ENCODE measurements at places on chromosomes 7 and 10. TPM values are rescaled to one million over a fixed set of nuclear protein-coding genes. Genes with fewer than 3 reads are reported as not detected.

NKX1-2 gene
- total RNA-seq = 2.9 TPM

ATP6V0A4 gene
- 4.8 TPM for total RNA-seq

DNA sequence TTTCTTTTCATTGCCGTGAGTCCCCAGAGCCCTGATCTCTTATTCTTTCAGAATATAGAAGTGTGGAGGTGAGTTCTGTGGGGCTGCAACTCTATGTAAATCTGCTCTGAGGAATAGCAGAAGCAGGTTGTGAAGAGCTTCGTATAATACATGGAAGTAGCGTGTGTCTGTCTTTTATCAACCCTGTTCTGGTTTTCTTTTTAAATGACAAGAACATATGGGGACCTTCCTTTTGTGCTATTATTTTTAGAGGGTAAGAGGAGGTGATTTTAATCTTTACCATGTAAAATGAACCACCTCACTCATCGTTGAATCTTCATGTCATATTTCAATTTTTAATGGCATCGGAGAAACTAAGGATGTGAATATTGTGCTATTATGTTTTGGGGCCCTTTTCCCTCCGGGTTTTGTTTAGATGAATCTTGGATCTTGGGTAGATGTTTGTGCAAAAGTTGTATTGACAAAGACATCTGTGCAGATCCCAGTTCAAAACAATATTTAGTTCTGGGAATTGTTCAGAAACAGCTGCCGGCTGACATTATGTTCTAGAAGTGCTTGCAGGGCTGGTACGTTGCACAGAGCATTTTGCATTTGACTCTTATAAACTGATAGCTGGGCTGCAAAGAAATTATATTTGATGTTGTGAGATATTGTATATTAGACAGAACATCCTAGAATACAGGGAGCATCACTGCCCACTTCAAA is 46.7 kb downstream of the PLXDC2 start:
- DNase-seq = no peak
- no peak overlapping the region for H3K4me3 ChIP-seq
- H3K4me1 ChIP-seq = no peaks in the 10 kb centered on the region

- no peaks in the 10 kb centered on the region for H3K4me1 ChIP-seq
- H3K27ac ChIP-seq = no peak overlapping the region
- H3K27me3 ChIP-seq = no peaks in the 10 kb centered on the region
- DNase-seq = no peak
- H3K36me3 ChIP-seq = peaks cover 19% of the 10 kb centered on the region
Observed at GRCh38 chr7:131486346-131486745, 70.1 kb downstream of the PODXL start.

DNA sequence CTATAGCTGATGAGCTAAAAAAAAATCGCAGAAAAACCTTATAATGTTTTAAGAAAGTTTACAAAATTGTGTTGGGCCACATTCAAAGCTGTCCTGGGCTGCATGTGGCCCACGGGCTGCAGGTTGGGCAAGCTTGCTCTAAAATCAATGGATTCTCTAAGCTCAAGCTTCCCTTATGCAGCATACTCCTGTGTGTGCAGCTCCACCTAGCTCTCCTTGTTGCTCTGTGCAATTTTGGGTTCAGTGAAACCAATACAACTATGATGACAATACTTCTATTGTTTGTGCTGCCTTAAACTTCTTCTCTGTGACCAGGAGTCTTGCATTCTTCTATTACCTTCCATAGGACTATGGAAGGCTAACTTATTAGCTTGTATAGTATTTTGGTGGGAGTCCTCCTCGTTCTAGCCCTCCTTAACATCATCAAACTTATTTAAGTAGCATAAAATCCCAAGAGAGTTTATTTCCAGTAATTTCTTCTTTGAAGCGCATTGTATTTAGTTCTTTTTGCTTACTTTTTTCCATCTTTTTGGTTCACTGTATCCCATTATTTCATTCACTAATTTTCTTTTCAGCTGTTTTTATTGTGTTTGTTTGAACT is 170.9 kb upstream of the SMIM30 start:
- no peak for DNase-seq
- H3K4me1 ChIP-seq = no peaks in the 10 kb centered on the region
- H3K27ac ChIP-seq = no peak overlapping the region
- H3K4me3 ChIP-seq = no peak overlapping the region
- no peaks in the 10 kb centered on the region for H3K36me3 ChIP-seq

DNA sequence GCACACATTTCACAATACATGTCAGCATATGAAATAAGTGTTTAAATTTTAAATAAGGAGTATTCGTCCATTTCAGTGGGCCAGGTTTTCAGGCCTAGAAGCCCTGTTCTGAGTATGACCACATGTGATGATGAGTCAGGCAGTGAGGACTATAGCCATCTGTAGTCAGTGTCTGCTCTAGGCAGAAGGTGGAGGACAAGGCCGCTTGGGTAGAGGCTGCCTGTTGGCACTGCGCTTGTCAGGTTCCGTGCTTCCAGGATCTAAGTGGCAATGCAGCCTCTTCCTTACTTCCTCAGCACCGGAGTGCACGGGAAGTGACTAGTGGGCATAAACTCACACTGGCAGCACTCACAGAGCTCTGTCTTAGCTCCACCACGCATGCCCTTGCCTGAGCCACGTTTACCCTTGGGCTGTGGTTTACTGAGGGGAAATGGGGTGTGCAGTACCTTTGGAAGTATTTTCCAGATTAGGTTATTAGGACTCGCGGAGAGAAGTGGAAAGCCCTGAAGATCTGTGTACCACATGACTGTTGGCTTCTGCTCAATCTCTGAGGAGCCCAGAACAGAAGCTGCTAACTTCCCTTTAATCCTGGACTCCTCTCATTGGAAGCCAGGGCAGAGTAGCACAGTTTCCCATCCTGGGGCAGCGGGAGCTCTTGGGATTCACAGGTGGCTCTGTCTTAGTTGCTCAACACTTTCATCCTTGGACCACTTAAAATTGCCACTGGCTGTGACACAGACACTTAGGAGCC is 87.5 kb upstream of the GJD4 start:
- H3K27me3 ChIP-seq = no peaks in the 10 kb centered on the region
- H3K4me3 ChIP-seq = no peak overlapping the region

DNA sequence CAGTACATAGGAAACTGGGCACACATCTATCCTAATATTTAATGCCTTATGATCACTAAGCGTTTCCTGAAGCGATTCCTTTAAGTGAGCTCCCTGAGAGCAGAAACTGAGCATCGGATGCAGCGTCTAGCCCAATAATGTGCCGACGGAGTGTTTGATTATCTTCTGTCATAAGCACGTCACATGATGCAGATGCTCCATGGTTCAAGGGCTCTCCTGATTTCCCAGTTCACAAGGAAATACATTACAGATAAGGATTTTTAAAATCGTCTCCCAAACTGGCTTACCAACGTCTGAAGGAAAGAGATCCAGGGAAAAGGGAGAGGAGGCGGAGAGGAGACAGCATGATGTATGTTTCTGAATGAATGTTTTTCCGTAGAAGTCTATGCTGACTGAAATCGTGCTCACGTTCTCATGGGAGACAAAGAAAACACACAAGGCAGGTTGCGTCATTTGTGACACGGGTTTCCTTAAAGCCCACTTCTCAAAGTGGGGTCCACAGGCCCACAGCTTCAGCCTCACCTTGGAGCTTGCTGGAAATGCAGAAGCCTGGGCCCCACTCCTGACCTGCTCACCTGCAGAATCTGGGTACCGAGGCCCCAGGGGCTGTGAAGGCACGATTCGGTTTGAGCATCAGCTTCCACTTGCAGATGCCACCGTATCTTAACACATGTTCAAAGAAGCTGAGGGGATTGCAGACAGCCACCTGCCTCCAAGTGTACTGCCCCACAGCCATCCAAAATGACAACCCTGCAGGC is 21.5 kb upstream of the INSIG1 start:
- no peak for DNase-seq
- H3K4me3 ChIP-seq = no peak overlapping the region
- no peak overlapping the region for H3K27ac ChIP-seq

All from PC-9 (cell line).